RWPE2 (cell line): ENCODE measurements at places on chromosomes 6 and 20.
A peak's percentile ranks its signal among the peaks of the same experiment; 100 is the strongest.

- no peak for DNase-seq
Measured at GRCh38 chr20:60152792-60153191, 194.6 kb downstream of the CDH26 start.

GRCh38 chr20:25454153-25454900 lies 46.9 kb downstream of the GINS1 start:
- DNase-seq: no peak

DNA sequence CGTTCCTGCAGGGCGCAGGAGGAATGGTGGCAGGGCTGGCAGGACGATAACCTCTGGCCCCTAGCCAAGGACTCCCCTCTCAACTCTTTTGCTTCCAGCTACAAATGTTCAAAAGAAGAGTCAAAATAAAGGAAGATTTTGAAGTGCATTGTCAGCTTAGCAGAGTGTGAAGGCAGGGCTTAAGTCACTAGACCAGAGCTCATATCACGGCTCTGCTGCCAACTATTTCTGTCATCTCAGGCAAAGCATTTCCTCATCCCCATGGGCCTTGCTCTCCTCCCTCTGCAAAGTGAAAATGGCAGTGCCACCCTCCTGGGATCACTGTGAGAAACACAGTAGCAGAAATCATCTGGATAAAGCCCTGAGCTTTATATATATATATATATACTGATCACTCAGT lies 36.7 kb downstream of the CFAP61 start:
- no peak for DNase-seq

GRCh38 chr6:148831531-148831930 lies 84.7 kb downstream of the UST start:
- DNase-seq: no peak

- DNase-seq: peak; percentile 38
Measured at GRCh38 chr6:127515794-127516661, 3.1 kb downstream of the MTCL3 start.

GRCh38 chr6:24915641-24916040 lies 20.1 kb downstream of the RIPOR2 start:
- no peak for DNase-seq

DNA sequence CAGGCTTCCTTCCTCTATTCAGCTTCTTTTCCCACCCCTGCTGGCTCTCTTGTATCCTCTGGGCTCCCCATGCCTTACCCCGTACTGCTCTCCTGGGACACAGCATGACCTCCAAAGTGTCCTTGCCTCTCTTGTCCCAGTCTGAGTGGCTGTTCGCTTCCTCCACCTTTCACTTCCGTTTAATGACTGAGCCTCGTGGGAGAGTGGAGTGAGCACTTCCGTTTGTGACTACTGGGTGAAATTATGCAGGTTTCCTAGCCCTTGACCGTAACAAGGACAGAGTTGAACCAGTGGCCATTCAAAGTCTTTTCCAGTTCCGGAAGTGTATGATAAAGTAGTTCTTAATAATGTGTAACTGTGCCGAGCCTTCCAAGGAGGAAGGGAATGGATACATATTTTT lies 109.2 kb downstream of the ARID1B start:
- no peak for DNase-seq

DNA sequence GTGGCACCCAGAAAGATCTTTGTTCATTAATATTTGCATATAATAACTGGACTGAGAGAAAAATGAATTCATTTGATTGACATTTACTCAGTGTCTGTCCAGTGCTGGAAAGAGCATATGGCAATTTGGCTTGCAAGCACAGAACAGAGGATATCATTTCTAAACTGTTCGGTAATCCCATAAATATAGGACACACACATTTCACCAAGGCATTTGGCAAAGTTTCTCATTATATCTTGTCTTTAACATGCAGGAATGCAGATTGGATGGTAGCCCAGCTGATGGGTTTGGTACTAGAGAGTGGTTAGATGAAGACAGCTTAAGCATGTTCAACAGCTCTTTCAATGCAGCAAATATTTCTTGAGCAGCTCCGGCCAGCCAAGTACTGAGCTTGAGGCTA lies 259.2 kb downstream of the PRKN start:
- no peak for DNase-seq
